ENCODE measurements at places on chromosomes 6 and 20. TPM values are rescaled to one million over a fixed set of nuclear protein-coding genes. Genes with fewer than 3 reads are reported as not detected.

Gene RNF144B
- 10.8 TPM for total RNA-seq

Gene MAS1
- total RNA-seq: not detected

Gene KHDC1
- total RNA-seq: 2.0 TPM

Gene RIPPLY2
- 1.6 TPM for total RNA-seq

Gene DDX39B
- total RNA-seq: 636 TPM

Gene TEAD3
- total RNA-seq: 109 TPM

Gene PAK5
- 0.69 TPM for total RNA-seq

Gene SLC24A3
- 12.0 TPM for total RNA-seq

Gene C4B
- 9.2 TPM for total RNA-seq

Gene HLA-DRA
- 2.1 TPM for total RNA-seq

Gene SMLR1
- 0.53 TPM for total RNA-seq

Gene PPP1R16B
- total RNA-seq: 0.31 TPM

Gene CD109
- 1.3 TPM for total RNA-seq

Gene IMPG1
- not detected for total RNA-seq

Gene MEI4
- total RNA-seq: 1.1 TPM

Gene BPIFB2
- 0.22 TPM for total RNA-seq

Gene SLC17A3
- total RNA-seq: not detected

Gene ZC3H12D
- 0.58 TPM for total RNA-seq

Gene BLCAP
- total RNA-seq: 79.7 TPM

Gene TSBP1
- not detected for total RNA-seq

Gene CAGE1
- not detected for total RNA-seq

Gene EHMT2
- 136 TPM for total RNA-seq

Gene C6orf58
- not detected for total RNA-seq

Gene CRISP3
- total RNA-seq: 120 TPM

Gene BPIFB1
- total RNA-seq: 1.8 TPM

Gene TNXB
- 22.2 TPM for total RNA-seq

Gene MATN4
- not detected for total RNA-seq

Gene DLL1
- 11.7 TPM for total RNA-seq

Gene HAO1
- not detected for total RNA-seq

Gene SPEF1
- total RNA-seq: 0.55 TPM

Gene DDAH2
- 101 TPM for total RNA-seq

Gene TMEM244
- not detected for total RNA-seq

Gene DEFB113
- not detected for total RNA-seq

Gene C20orf96
- total RNA-seq: 12.6 TPM

Gene DEFB128
- not detected for total RNA-seq

Gene C6orf163
- 4.7 TPM for total RNA-seq

Gene TTLL9
- total RNA-seq: 0.17 TPM

Gene SEL1L2
- not detected for total RNA-seq
